ENCODE measurements at places on chromosomes 7 and 10. TPM values are rescaled to one million over a fixed set of nuclear protein-coding genes. Genes with fewer than 3 reads are reported as not detected.

Gene CPA4
- polyA plus RNA-seq: 0.39 TPM

Gene SDK1
- 2.4 TPM for polyA plus RNA-seq

DNA sequence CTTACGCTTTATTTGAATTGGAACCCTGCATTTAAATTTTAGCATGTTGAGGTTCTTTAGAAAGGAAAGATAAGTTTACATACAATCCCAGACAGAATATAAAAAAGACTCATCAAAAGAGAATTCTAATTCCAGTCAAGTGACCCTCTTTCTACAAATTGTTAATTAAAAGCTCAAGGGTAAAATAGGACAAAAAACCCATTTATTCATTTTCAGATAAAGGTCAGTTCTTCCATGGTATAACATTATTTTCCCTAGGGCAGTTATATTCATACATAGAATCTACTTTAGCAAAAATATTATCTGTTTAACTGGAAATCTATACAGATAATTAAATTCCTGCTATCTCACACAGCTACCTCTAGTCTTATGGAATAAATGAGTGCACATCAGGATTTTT is 137.5 kb upstream of the LAMB4 start:
- H3K27me3 ChIP-seq: no peaks in the 10 kb centered on the region
- H3K4me1 ChIP-seq: no peaks in the 10 kb centered on the region
- no peaks in the 10 kb centered on the region for H3K36me3 ChIP-seq
- DNase-seq: no peak
- H3K4me3 ChIP-seq: no peak overlapping the region

- H3K36me3 ChIP-seq: no peaks in the 10 kb centered on the region
- DNase-seq: no peak
- H3K27me3 ChIP-seq: no peaks in the 10 kb centered on the region
- no peaks in the 10 kb centered on the region for H3K4me1 ChIP-seq
These were observed 579.4 kb downstream of the SDK1 start for GRCh38 chr7:3880228-3880987.

Gene OPN1SW
- polyA plus RNA-seq: not detected

DNA sequence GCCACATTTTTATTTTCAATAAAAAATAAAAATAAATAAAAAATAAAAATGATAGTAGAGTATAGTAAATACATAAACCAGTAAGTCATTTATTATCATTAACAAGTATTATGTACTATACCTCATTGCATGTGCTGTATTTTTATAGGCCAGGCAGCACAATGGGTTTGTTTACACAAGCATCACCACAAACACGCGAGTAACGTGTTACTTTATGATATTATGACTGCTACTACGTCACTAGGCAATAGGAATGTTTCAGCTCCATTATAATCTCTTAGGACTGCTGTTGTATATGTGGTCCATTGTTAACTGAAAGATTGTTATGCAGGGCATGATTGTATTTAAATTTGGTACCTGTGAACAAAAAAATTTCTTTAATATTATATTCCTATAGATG is 20.8 kb upstream of the SDHAF3 start:
- H3K27ac ChIP-seq: no peak overlapping the region
- H3K36me3 ChIP-seq: no peaks in the 10 kb centered on the region
- H3K4me3 ChIP-seq: no peak overlapping the region
- no peaks in the 10 kb centered on the region for H3K27me3 ChIP-seq

Gene SNX13
- polyA plus RNA-seq: 12.6 TPM

GRCh38 chr7:18504965-18505364 is 9.4 kb downstream of the HDAC9 start:
- no peaks in the 10 kb centered on the region for H3K27me3 ChIP-seq
- H3K4me1 ChIP-seq: no peaks in the 10 kb centered on the region
- DNase-seq: no peak
- H3K27ac ChIP-seq: no peak overlapping the region

Gene ELFN1
- polyA plus RNA-seq: 0.13 TPM
